ENCODE measurements at places on chromosomes 7 and 10. TPM values are rescaled to one million over a fixed set of nuclear protein-coding genes. Genes with fewer than 3 reads are reported as not detected.

GRCh38 chr10:131585761-131586160, 274.2 kb upstream of the TCERG1L start:
- DNase-seq, result no peak

Gene C10orf105
- 0.23 TPM for total RNA-seq

DNA sequence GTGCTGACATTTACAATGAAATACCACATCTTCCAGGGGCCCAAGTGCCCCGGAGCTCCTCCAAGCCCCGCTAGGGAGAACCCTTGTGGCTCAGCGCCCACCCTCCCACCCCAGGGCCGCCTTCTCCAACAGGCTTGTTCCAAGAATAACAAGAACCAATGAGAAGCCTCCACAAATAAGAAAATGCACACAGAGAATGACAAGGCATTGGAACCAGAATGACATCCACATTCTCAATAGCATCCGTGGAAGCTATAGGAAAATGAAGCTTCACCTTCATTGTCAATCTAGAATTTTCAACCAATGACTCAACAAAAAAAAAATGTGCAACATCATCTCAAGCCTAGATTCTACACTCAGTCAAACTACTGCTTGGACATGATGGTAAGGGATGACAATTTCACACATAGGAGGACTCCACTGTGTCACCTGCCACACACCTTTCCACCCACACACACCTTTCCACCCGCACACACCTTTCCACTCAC, 50.4 kb upstream of the PPP2R2D start:
- DNase-seq, result no peak

- DNase-seq, result no peak
Observed at GRCh38 chr7:15446722-15447121, 115.1 kb downstream of the AGMO start.

GRCh38 chr10:25725917-25726716, 207.9 kb upstream of the MYO3A start:
- no peak for DNase-seq

GRCh38 chr10:8063935-8064334, 9.4 kb downstream of the GATA3 start:
- no peak for DNase-seq

Gene INPP5A
- 102 TPM for total RNA-seq

DNA sequence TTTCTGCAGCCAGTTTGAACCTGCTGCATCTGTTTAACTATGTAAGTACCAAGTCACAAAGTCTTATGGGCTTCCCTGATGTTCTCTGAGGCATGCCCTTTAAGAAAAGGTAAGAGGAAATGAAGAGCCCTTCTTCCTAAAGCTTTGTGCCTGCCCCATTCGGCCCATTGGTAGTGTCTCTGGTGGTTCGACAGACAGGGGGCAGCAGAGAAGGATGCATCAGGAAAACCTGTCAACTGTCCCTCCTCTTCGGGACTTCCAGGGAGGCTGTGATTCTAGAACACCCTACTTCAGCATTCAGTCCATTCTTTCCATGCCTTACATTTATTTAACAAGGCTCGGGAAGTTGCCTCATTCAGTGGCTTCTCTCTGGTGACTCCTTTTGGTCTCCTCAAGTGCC, 1.9 kb upstream of the SFRP4 start:
- DNase-seq, result no peak

Gene PON3
- 0.74 TPM for total RNA-seq

- DNase-seq, result no peak
Observed at GRCh38 chr10:127802531-127803095, 65.6 kb downstream of the FOXI2 start.

GRCh38 chr10:109343293-109343692, 580.0 kb downstream of the XPNPEP1 start:
- DNase-seq, result no peak

Gene FAM25A
- total RNA-seq, result not detected

- peak; percentile 23 for DNase-seq
Observed at GRCh38 chr10:97564776-97565175, 7.8 kb upstream of the ANKRD2 start.

DNA sequence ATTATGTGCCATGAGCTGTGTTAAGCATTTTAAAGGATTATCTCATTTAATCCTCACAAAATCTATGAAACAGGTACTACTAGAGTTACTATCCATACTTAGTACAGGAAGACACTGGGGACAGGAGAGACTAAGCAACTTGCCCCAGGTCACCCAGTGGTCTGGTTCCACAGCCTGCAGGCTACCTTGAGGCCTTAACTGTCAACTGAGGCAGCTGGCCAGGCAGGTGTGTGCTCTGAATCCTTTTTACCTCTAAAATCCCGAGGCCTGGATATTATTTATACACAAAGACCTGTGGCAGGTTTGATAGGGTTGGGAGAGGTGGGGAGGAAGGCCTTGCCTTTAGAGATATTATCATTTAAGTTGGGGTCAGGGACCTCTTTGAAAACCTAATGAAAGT, 3.1 kb downstream of the ZNF777 start:
- DNase-seq, result no peak

GRCh38 chr7:80017101-80017698, 117.4 kb upstream of the GNAI1 start:
- DNase-seq, result no peak

DNA sequence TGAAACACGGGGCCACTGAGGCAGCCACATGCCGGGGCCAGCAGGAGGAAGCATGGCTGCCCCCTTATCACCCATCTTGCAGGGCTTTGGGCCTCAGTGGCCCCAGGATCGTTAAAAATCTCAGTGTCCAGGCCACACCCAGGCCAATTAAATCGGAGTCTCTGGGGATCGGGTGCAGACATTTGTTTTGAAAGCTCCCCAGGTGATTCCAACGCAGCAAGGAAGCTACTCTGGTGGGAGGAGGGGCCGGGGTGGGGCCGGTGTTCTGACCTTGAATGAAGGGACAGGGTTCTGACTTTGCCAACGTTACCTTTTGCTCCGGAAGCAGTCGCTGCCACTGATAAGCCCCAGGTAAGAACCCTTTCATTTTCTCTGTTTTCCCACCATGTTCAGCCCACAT, 412.3 kb upstream of the FOXK1 start:
- DNase-seq, result no peak

DNA sequence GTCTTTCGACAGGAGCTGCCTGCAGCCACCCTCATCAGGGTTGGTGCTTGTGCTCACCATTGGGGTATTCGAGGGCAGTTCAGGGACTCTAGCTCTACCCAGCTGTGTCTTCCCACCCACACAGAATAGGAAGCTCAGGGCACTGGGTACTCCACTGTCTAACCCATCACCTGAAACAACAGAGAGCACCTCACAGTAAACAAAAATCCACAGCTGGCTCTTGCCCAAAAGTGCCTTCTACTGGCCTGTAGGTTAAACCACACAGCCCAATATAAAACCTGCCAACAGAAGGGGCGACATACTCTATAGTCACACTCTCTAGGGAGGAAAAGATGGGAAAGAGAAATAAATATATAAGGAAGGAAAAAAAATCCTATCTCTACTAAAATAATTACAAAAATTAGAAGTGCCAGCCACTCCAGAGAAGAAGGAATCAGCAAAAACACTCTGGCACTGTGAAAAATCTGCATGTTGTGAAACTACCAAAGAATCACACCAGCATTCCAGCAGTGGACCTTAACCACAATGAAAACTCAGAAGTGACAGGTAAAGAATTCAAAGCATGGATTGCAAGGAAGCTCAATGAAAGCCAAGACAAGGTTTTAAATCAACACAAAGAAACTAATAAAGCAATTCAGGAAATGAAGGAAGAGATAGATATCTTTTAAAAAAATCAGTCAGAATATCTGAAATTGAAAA, 110.0 kb downstream of the HGF start:
- no peak for DNase-seq

- no peak for DNase-seq
Observed at GRCh38 chr7:30269490-30269889, 14.9 kb upstream of the ZNRF2 start.

Gene AOC1
- not detected for total RNA-seq

Gene SEMA3A
- 19.4 TPM for total RNA-seq

DNA sequence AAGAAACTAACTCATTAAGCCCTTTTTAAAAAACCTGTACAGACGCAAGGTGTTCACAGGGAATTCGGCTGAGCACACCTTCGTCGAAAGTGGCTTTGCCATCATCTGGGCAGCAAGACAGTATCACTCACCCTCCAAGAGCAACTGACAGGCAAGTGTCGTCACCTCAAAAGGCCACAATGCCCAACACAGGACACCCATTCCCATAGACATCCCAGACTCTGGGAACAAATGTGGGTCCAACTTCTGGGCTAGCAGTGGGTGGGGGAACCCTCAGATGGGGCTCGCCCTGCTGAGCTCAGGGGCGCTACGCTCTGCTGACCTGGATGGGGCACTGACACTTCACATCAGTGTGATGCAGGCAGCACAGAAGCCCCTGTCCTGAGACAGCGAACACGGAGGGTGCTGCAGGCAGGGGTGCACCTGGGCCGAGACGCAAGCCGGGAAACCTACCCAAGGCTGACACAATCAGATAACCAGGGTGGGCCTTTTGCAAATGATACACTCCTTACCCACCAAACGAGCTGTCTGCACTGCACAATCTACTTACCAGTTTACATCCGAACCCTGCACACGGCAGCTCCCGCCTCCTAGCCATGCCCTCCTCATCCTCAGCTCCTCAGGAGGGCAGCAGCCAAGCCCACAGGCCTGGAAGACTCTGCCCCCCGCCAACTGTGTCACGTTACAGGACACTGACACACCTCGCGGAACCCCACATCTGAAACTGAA, 1.7 kb downstream of the DIP2C start:
- DNase-seq, result peak; percentile 74

DNA sequence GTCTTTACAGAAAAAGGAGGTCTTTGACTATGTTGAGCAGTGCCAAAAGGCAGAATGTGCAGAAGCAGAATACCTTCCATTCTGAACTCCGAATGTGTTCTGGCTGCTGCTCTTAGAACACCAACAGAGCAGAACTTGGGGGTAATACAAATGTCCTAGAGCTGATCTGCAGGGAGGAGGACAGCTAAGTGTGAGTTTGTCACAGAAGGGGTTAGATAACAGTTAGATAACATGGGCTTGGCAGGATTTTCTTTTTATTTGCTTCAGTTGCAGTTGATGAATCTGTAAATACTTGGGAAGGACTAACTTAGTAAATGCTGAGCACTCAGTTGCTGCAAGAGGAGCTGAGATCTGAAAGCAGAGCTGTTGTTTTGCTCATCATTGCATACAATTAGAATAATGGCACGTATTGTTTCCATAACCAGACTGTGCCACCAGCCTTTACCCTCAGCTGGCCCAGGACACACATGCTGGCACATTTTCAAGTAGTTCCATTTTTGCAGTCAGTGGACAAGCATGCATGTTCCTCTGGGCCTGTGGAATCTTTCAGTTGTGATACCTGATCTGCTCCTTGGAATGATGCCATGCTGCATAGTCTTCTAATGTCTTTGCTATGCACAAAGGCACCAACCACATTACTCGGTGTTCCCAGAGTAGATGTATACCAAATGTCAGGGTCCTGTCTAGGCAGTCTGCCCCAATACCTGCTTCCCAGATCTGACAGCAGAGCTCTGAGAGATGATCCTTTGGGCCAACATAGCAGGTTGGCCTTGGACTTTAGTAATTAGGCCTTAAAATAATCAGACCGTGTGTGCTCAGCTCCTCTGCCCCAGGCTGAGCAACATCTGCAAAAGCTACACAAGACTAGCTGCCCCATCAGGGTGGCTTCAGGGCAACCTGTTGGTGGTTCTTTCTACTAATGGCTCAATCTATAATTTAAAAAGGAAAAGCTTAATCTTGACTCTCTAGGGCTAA, 55.7 kb downstream of the GSDME start:
- DNase-seq, result no peak

Gene KIAA1217
- 20.3 TPM for total RNA-seq

DNA sequence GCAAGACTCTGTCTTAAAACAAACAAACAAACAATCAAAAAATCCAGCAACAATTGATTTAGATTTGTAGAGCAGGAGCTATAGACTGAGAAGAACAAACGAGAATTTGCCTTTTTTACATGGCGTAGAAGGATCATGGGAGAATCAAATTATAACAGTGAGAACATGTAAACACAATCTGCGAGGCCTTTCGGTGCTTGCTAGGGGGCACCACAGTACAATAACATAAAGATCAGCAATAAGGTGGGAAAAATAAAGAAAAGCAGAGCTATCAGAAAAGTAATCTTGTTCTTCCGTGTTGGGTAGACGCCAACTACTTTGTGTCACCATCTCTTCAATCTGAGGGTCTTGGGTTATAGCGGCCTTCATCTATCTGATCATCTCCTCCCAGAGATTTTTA, 82.2 kb downstream of the NOD1 start:
- no peak for DNase-seq

DNA sequence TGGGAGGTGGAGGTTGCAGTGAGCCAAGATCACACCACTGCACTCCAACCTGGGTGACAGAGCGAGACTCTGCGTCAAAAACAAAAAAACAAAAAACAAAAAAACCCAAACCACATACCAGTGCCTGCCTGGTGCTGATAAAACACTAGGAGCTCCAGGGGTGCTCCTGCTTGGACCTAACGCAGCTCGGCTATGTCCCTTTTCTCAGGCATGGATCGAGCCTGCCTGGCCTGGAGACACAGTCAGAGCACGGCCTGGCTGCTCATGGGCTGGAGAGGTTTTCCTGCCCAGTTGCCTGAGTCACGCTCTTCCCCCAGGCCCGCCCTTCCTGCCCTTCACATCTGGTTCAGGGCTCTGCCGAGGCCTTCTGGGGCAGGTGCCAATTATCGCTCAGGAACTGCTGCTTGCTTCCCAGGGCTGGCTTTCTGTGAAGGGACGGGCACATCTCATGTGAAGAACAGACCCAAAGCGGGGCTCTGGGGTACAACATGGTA, 12.6 kb upstream of the NPFFR1 start:
- DNase-seq, result peak; percentile 95

GRCh38 chr7:127941476-127942210, 89.6 kb downstream of the LRRC4 start:
- no peak for DNase-seq
